Central memory CD4-positive, alpha-beta T cell (primary cell): ENCODE measurements at places on chromosomes 5 and 9.

GRCh38 chr5:22887566-22887965 is 34.4 kb upstream of the CDH12 start:
- no peak for DNase-seq

- DNase-seq: no peak
Observed at GRCh38 chr5:79329453-79329852, 93.5 kb downstream of the JMY start.

DNA sequence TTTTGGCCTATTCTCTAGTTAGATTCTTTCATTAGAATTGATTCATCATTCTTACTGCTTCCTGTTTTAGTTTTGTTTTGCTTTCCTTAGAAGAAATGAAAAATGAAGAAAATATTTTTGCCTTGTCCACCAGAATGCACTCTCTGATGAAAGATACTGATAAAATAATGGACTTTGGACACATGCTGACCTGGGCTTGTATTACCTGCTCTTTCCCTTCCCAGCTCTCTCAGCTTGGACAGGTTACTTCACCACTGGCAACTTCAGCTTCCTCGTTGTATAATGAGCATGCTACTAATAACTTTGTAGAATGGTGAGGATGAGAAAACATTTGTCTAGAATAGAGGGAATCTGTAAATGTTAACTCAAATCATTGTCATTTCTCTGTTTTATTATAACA is 1468.1 kb upstream of the WWC1 start:
- no peak for DNase-seq

- no peak for DNase-seq
Observed at GRCh38 chr5:181218795-181219124, 4.3 kb upstream of the TRIM41 start.

- DNase-seq: no peak
Observed at GRCh38 chr5:142262683-142263082, 62.1 kb downstream of the SPRY4 start.

DNA sequence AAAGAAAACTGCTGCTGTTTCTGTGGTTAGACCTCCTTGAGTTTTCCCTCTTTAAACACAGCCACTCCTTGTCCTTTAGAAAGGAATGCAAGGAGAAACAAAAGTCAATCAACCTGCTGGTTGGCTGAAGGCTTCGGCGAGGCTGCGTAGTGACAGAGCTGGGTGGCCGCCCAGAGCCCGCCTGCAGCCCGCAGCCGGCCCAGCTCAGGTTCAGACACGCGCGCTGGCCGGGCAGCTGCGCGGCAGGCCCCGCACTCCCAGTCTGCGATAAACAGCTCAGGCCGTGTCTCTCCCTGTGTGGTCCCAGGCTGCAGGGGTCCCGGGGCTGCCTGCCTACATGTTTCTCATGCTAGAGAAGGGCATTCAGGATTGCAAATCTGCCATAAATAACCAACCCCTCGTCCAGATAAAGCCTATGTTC is 115.4 kb downstream of the HSD17B3 start:
- no peak for DNase-seq

GRCh38 chr5:111747337-111747736 is 9.7 kb downstream of the NREP start:
- DNase-seq: no peak

DNA sequence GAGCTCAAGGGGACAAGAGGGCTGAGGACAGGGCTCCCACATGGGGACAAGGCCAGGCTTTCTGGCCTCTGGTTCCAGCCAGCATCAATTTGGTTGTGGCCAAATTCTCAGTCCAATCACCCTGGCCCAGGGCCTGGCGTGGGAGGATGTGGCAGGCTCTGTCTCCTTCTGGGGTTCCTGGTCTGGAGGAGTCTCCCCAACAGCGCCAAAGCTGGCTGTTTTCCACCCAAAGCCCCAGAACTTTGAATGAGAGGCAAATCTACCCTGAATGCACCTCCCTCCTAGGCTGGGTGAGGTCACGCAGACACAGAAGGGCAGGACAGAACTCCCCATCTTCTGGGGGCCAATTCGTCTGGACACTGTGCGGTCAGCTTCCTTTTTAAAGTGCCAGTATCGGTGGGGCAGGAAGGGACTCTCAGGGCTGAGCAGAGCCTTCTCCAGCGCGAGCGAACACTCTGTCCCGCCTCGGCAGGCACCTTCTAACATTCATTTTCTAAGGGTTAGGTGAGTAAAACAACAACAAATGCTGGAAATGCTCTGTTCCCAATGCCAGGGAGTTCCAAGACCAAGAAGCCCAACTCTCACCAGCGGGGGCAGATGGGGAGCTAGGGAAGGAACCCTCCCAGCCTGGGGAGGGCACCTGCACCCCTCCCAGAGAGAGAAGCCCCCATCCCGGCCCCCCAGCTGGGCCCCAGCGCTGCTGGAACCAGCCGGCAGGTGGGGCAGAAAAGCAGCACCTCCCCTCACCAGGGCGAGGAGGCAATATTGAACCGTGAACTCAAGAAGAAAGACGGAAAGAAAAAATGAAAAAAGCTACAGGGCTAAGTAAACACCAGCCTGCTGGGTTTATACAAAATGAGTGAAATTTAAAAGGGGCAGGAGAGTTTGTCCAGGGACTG is 3.7 kb upstream of the DPM2 start:
- DNase-seq: no peak

DNA sequence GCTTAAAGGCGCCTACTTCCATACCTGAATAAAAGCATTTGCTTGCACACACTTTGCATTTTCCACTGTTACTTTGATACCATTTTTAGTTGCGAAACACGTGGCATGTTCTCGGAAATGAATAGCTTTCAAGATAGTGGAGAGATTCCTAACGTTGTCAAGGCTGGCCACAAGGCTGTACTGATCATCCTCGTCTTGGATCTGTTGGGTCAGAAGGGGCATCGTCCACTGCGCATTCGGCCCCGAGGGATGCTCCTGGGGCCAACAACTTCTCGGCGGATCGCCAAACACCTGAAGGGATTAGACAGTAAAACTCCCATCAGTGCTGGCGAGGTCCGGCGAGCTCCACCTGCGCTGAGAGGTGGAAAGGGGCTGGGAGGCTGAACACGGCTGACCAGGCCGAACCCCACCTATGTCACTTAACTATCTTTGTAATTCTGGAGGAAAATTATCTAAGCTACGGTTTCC is 599 bp downstream of the RAD1 start:
- DNase-seq: peak; percentile 10

DNA sequence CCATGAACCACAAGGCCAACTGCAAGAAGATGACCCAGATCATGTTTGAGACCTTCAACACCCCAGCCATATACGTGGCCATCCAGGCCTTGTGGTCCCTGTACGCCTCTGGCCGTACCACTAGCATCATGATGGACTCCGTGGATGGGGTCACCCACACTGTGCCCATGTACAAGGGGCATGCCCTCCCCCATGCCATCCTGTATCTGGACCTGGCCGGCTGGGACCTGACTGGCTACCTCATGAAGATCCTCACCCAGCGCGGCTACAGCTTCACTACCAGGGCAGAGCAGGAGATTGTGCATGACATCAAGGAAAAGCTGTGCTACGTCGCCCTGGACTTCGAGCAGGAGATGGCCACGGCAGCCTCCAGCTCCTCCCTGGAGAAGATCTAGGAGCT is 153.7 kb downstream of the CAVIN4 start:
- DNase-seq: no peak

GRCh38 chr9:109242741-109243140 is 75.7 kb upstream of the FRRS1L start:
- DNase-seq: no peak

DNA sequence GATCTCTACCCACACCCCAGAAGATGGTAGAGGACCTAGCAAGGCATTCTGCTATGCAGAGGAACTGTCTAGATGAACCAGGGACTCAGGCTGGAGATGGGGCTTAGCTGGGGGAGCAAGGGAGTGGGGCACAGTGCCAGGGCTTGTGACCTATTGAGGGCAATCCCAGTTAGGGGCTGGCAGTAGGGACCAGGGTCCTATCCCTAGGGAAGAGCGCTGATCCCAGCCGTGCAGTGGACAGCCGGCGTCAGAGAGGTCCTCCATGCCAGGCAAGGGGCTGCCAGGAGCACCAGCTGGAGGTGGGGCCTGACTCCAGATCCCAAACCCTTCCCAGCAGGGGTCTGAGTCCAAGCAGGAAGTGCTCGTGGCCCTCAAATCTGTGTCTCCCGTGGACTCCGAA is 52.7 kb upstream of the NEURL1B start:
- no peak for DNase-seq

DNA sequence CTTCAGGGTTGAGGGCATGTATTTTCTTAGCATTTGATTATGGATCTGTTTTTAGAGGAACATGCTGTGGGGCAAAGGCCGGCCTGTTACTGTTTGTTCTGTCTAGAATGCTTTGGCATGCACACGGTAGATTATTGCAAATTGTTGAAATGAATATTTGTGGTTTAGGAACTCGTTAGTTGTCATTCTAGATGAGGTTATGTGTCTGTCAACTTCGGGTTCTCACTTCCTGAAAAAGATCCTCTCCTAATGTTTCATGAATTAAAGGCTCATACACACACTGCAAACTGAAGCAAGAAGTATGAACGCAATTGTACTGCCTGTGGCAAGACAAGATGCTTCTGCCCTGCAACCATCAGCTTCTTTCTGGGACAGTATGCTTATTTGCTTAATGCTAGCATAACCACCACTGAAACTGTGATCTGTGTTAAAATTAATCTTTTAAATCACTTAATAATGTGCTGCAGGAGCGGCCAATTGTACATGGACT is 99.6 kb downstream of the BASP1 start:
- DNase-seq: no peak

DNA sequence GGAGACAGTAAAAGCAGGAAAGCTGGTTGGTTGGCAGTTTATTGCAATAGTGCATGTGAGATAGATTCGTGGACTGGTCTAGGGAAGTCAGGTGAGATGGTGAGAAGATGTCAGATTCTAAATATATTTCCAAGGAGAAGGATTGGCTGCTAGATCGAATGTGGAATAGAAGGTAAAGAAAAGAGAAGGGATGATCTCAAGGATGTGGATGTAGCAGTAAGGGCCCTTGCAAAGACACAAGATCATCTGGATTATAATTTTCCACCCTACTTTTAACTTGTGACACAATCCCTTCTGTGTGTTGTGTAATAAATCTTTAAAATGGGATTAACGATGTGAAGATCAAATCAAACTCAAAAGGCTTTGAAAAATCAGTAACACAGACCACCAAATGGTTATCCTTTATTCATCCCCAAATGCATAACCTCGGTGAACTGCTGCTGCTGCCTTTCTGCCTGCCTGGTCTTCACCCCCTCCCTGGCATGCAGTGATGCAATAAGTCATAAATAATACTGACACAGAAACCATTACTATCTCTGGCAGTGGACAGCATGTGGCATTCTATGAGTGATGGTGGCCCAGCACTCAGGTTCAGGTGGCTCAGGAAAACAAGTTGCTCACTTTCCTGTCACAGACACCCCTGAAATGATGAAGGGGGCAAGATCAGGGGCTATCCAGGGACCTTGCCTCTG is 178.4 kb downstream of the FAM114A2 start:
- no peak for DNase-seq

DNA sequence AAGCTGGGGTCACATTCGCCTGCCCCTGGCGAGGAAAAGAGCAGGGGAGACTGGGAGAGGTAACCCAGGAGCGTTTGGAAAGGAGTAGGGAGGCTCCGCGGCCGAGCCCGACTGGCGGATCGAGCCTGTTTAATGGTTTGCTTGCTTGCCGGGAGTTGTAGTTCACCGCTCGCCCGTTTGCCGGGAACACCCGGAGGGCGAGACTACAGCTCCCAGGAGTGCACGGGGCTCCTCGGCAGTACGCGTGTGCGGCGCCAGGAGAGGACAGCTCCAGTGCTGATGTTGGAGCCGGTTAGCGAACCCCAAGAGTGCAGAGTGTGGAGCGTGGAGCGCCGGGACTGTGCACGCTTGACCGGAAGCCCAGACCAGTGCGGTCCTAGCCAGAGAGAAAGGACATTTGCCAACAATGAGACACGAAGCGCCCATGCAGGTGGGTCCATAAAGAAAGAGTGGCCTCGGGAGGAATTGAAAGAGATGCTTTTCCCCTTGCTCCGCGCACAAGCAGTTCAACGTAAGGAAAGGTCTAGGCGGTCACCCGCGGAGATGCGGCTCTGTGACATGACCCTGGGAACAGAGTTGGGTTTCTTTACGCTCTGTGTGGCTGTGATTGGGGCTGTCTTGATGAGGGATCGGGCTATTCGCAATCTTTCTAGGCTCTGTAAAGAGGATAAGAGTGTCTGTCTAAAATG is at the start of gene RAB3C:
TSS of gene RAB3C (plus strand) at position 273 of the 689 bp plus-strand sequence. CDS start at position 407, 134 bp downstream.
- peak; percentile 10 for DNase-seq

- no peak for DNase-seq
Observed at GRCh38 chr9:2697492-2697891, 19.8 kb upstream of the KCNV2 start.

DNA sequence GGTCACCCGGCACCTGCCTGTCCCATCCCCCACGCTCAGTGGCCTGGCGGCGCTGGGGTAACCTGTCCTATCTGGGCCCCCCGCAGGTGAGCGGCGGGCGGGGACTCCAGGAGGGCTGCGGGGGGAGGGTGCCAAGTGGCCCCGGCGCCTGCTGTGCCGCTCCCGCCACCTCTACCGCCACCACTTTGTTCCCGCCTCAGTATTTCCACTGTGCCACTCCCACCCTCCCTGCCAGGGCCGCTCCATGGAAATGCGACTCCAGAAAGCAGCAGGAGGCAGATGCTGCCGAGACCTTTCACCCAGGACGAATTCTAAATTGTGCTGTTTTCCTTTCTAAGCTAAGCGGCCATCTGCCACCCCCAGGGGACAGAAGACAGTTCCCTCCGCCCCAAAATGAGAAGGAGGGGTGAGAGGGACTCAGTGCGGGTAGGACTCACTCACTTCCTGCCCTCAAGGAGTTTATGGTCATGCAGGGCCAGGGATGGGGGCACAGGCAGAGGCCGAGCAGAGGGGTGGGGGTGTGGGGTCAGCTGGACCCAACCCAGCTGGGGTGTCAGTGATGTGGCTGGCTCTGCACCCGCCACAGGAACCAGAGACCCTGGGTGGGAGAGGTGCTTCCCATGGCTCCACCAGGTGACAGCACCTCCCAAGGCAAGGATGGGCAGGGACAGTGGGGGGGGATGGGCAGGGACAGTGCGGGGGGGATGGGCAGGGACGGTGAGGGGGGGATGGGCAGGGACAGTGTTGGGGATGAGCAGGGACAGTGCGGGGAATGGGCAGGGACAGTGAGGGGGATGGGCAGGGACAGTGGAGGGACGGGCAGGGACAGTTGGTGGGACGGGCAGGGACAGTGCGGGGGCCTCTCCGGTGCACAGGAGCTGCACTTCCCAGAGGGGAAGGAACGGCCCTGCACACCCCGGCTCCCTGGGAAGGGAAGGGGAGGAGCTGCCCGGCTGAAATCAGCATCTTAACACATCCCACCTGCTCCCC is 17.8 kb downstream of the NOTCH1 start:
- no peak for DNase-seq

- no peak for DNase-seq
Observed at GRCh38 chr5:16467363-16468219, 2.0 kb upstream of the ZNF622 start.

- no peak for DNase-seq
Observed at GRCh38 chr5:96932026-96932425, 3.9 kb upstream of the LNPEP start.

GRCh38 chr5:35342664-35343063 is 112.4 kb upstream of the PRLR start:
- DNase-seq: no peak

GRCh38 chr5:33852837-33853236 is 39.0 kb downstream of the ADAMTS12 start:
- DNase-seq: no peak
